ENCODE measurements at places on chromosomes 1 and 21.
A peak's percentile ranks its signal among the peaks of the same experiment; 100 is the strongest.

DNA sequence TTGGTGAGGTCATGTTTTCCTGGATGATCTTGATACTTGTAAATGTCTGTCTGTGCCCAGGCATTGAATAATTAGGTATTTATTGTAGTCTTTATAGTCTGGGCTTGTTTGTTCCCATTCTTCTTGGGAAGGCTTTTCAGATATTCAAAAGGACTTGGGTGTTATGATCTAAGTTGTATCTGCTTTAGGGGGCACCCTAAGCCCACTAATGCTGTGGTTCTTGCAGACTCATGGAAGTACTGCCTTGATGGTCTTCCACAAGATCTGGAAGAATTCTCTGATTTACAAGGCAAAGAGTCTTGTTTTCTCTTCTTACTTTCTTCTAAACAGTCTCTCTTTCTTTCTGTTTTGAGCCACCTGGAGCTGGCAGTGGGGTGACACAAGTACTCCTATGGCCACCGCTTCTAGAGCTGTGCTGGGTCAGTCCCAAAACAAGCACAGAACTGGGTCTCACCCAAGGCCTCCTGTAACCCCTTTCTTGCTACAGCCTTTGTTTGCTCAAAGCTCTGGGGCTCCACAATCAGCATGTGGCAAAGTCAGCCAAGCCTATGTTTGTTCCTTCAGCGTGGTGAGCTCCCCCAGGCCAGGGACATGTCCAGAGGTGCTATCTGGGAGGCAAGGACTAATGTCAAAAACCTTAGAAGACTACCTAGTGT is 12.6 kb downstream of the VN1R5 start:
- no peak for DNase-seq

DNA sequence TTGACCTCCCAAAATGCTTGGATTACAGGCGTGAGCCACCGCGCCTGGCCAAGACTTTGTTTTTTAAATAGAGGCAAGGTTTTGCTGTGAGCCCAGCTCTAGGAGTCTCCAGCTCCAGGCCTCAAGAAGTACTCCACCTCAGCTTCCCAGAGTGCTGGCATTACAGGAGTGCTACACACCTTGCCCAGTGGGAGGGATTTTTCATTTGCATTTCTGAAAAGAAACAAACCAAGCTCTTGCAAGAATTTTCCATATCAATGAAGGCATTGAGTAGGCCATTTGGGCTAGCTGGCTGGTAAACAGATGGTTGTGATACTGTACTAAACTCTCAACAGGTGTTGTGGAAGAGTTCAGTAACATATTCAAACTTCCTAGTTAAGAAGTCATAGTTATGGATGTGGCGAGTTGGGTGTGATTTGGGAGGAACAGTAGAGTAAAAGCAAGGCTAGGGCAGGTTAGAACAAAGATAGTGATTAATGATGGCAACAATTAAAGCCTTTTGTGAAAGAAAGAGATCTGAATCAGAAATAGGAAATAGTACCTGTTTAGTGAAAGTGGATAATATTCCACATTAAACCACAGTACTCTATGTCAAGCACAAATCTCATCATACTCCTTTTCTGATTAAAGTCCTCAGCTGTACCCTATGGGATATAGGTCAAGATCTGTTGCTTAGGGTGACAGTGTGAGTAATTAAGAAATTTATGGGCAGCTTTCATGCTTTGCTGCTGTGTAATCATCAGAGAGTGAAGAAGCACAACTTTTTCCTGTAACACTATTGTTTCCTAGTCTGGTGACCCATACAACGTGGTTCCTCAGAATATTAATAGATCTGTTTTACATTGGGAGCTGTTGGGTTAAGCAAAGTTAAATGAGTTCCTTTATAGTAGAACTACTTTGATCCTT is 10.7 kb downstream of the AKIRIN1 start:
- DNase-seq: no peak

- DNase-seq: peak; percentile 38
Measured at GRCh38 chr1:206050655-206051235, 2.2 kb upstream of the RHEX start.

DNA sequence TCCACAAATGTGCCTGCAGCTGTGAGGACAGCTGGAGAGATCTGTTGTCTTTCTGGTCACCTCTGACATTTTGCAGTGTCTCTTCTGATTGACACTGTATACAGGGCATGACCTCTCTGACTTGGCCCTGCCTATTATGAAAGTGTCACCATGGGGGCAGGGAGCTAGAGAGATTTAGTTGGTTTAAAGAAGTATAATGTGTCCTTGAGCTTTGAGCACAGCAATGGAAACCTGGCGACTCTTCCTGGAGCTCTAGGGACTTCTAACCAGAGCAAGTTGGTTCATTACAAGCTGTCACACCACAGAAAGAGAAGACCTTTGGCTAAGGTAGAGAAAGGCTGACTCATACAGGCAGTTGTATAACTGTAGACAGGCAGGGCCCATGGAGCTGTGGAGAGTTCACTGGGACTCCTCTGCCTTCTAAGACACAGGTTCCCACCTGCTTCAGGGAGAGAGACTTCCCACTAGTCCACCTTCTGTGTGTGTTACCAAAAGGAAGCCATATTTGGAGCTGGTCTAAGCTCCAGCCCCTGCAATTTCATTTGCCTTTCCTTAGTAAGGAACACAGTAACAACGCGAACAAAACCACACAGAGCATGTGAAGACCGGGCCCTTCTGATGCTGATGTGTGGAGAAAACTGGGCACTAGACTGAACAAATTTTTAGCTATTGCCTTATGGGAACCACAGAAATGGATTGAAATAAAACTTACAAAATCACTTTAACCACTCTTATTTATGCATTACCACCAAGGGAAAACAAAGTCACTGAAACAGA is 90.5 kb upstream of the ADAR start:
- no peak for DNase-seq

DNA sequence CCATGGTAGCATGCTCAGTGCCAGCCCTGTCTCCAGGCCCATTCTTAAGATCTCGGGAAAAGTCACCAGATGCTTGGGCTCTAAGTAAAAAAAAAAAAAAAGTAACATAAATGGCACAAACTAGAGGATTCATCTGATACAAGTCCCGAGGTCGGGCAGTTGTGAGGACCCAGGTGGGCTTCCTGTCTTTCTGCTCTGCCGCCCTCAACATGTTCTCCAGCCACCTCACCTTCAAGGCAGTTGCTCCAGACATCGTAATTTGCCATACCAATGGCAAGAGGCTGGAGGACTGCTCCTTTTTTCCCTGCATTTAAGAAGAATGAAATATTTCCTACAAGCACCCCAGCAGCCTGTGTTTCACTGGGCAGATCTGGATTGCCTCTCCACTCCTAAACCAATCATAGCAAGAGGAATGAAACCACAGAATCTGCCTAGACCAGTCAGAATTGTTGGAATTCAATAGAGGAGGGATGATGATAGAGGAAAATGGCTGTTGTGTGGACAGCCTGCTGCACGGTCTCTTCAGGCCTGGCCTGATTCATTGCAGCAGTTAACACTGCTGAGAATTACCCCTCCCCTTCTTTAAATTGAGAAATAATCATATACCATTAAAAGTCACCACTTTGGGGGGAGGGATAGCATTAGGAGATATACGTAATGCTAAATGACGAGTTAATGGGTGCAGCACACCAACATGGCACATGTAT is 5.4 kb downstream of the HMGN2 start:
- DNase-seq: no peak

- no peak for DNase-seq
Measured at GRCh38 chr1:175435392-175435791, 242.8 kb upstream of the KIAA0040 start.

GRCh38 chr21:25334046-25334730 is 273.1 kb downstream of the MRPL39 start:
- no peak for DNase-seq

DNA sequence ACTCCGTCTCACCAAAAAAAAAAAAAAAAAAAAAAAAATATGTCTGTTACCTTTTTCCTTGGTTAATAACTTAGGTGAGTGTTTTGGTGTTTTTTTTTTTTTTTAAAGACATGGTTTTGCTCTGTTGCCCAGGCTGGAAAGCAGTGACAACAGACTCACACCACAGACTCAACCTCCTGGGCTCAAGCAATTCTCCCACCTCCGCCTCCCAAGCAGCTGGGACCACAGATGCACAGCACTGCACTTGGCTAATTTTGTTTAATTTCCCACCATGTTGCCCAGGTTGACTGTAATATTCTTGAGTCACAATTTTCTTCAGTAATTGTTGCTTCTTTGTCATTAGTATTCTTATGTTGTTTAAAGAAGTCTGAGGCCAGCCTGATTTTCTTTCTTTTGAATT is 149.2 kb upstream of the SYT6 start:
- no peak for DNase-seq

Data from stimulated activated CD4-positive, alpha-beta T cell treated with anti-CD3 and anti-CD28 coated beads, Interleukin-4, amount 100 ng/mL, for 1 hour (primary cell).